SHP77 treated with DMSO at 0.1 percent for 48 hours (cell line): ENCODE measurements at places on chromosomes 2 and 18.

DNA sequence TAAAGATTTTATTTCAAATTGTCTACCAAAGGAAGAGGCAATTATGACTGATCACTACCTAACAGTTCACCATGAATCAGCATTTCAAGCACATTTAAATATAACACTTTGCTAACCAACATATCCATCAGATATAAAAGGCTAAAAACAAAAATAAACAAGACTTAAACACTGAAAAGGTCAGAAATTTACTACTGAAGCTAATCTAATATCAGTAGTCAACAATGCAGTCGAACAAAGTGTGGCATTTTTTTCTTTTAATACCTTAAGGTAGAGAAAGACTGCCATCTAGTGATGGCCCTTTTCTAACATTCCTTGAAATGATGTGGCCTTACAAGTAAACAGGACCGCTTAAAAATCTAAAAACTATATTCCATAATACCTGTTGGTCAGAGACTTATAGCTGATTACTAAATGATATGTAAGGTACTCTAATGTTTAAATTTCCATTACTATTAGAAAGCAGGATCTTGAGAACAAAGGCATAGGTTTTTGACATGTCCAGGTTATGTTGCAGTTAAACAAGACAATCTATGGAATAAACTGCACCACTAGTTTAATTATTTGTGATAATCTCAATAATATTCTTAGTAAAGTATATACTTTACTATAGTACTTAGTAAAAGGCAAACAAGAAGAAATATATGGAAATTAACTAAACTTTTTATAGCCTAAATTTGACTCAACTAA, 80.0 kb downstream of the EXOC6B start:
- DNase-seq = peak; percentile 1

- no peak for DNase-seq
Observed at GRCh38 chr2:147147802-147148201, 697.0 kb upstream of the ACVR2A start.

- no peak for DNase-seq
Observed at GRCh38 chr18:28062443-28062842, 114.5 kb downstream of the CDH2 start.

GRCh38 chr2:121335294-121336290, 50.6 kb upstream of the TFCP2L1 start:
- peak; percentile 6 for DNase-seq

GRCh38 chr18:8376113-8376512, 233.1 kb upstream of the RAB12 start:
- no peak for DNase-seq

DNA sequence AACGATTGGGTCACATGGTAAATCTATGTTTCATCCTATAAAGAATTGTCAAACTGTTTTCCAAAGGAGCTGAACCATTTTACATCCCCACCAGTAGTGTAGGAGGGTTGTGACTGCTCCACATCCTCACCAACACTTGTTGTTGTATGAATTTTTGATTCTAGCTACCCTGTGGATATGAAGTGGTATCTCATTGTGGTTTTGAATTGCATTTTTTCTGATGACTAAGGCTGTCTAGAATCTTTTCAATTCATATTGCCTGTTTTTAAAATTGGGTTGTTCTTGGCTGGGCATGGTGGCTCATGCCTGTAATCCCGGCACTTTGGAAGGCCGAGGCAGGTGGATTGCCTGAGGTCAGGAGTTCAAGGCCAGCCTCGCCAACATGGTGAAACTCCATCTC, 44.5 kb downstream of the TXNL1 start:
- DNase-seq = no peak

DNA sequence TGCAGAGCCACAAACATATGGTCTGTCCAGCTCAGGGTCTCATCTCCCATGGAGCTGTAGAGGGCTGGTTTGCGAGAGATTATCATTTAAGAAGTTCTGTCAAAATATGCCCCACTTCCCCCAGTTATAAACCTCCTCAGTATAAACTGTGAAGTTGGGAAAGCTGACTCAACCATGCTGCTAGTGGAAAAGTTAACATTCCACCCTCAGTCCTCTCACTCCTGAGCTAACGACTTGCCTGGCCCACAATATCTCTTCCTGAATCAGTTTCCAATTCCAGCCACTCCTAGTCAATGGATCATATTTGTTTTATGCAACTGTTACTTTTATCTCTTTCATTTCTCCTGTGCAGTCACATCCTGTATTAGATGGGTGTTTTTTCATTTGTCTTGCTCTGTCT, 326.2 kb downstream of the SETBP1 start:
- no peak for DNase-seq

GRCh38 chr18:42883169-42883568, 232.3 kb downstream of the RIT2 start:
- no peak for DNase-seq
